ENCODE measurements at places on chromosomes 2 and 18.

DNA sequence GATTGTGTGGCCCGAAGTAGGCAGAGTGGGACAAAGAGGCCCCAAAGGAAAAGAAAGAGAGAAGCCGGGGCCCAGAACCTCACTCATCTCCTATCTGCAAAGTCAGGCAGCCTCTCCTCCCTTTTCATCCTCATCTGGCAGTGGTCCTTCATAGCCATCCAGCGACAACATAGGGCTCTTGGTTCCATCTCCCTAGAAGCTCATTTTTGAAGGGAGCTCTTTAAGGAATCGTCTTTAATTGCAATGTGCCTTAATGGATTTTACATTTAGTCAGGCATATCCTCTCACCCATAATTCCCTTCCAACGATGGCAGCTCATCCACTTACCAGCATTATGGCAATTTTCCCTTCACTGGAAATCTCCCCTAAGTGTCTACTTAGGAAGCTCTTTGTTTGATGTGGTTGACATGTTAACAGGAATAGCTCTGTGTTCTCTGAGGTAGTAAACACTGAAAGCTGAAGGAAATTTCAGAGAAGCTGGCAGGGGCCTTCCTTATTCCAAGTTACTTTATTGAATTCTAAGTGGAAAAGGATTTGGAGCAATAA is 780.6 kb downstream of the TSN start:
- DNase-seq, result no peak

DNA sequence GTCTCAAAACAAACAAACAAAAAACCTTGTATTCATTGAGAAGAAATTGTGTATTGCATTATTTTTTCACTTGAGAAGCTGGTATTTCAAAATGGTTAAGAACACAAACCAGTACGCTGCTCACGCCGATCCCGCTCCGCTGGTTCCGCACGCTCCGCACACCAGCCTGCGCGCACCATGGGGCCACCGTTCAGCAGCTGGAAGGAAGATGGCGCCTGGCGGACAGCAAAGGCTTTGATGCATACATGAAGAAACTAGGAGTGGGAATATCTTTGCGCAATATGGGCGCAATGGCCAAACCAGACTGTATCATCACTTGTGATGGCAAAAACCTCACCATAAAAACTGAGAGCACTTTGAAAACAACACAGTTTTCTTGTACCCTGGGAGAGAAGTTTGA is 75.7 kb downstream of the RBM43 start:
- no peak for DNase-seq

- no peak for DNase-seq
Observed at GRCh38 chr2:137002896-137003295, 237.6 kb downstream of the THSD7B start.

- DNase-seq, result no peak
Observed at GRCh38 chr2:219278655-219279150, 463 bp upstream of the DNAJB2 start.

GRCh38 chr2:43825841-43826240 is 12.8 kb downstream of the ABCG5 start:
- no peak for DNase-seq

DNA sequence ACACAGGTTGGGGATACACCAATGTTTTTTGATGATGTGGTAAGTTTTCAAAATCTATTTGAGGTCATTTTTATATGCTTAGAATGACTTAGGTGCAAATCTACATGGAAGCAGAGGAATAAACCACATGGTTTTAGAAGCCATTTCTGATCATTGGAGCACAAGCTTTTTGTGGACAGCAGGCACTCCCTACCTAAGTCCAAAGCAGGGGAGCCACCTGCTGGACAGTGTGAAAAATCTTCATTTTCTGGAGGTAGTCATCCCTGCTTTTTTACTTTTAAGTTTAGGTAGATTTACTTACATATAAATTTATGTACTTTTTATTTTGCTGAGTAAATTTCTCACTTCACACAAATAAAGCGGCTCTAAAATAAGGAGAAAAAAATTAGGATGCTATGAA is 323.2 kb downstream of the PLCL1 start:
- peak; percentile 6 for DNase-seq

DNA sequence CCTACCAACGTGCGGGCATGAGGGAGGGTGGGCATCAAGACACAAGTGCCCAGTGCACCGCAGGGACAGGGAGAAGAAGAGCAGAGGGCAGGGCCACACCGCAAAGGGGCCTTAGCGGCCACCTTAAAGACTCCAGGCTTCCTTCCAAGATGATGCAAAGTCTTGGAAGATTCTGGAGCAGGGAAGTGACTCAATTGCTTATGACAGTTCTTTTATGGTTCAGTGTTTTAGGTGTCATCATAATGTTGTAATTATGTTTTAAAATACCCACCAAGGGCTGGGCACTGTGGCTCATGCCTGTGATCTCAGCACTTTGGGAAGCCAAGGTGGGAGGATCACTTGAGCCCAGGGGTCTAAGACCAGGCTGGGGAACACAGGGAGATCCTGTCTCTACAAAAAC is 44.5 kb upstream of the SEMA4C start:
- peak; percentile 12 for DNase-seq

GRCh38 chr2:16031058-16031847 is 90.9 kb downstream of the MYCN start:
- DNase-seq, result no peak

DNA sequence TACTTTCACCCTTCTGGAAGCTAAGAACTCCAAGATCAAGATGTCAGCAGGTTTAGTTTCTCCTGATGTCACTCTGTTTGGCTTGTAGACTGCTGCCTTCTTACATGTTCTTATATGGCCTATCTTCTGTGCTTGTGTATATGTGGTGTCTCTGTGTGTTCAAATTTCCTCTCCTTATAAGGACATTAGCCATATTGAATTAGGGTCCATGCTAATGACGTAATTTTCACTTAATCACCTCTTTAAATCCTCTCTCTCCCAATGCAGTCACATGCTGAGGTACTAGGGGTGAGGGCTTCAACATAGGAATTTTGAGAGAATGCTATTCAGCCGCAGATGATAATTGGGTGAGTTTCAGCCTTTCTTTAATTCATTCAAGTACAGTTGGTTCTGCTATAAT is 458.3 kb upstream of the SYT4 start:
- DNase-seq, result no peak

GRCh38 chr2:46157072-46157965 is 139.9 kb upstream of the EPAS1 start:
- DNase-seq, result no peak

DNA sequence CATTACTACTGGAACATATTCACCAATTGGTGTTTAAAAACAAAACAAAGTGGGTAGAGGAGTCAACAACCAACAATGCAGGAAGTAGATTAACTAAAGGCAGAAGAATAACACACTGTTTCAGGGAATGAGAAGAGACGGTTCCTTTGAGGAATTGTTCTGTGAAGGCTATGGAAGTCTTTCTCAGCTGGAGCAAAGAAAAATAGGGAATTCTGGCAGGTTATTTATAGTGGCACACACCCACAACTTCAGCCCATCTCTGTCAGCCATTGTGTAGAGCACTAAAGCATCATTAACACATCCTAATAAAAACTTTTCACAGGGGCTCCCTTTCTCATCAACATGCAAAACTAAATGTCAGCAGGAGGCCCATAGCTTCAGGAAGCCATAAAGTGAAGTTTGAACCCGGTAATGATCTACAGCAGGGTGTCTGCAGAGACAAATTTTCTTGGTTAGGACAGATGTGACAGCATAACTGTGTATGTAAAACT is 113.6 kb downstream of the CDH2 start:
- no peak for DNase-seq

GRCh38 chr2:73089270-73090030 is 17.9 kb upstream of the SFXN5 start:
- peak; percentile 95 for DNase-seq

Data from RCC 7860 (cell line).